ENCODE measurements at places on chromosomes 4 and X.

DNA sequence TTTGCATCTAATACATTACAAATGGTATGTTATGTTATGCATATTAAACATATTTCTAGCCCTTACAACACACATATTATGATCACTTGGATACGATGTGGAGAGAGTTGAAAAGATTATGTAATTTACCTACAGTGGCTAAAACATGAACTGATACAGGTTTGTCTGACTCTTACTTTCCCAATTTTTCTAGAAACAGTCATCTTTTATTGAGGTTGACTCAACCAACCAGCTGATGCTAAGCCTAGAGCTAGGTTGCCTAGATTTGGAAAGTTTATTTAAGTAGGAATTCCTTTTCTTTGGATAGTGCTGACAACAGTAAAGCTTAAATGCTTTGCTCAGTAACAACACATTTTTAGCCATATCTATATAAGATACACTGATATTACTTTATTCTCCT, 1215.1 kb downstream of the ADGRL3 start:
- no peaks in the 10 kb centered on the region for H3K27me3 ChIP-seq
- no peak for DNase-seq
- no peaks in the 10 kb centered on the region for H3K4me1 ChIP-seq

DNA sequence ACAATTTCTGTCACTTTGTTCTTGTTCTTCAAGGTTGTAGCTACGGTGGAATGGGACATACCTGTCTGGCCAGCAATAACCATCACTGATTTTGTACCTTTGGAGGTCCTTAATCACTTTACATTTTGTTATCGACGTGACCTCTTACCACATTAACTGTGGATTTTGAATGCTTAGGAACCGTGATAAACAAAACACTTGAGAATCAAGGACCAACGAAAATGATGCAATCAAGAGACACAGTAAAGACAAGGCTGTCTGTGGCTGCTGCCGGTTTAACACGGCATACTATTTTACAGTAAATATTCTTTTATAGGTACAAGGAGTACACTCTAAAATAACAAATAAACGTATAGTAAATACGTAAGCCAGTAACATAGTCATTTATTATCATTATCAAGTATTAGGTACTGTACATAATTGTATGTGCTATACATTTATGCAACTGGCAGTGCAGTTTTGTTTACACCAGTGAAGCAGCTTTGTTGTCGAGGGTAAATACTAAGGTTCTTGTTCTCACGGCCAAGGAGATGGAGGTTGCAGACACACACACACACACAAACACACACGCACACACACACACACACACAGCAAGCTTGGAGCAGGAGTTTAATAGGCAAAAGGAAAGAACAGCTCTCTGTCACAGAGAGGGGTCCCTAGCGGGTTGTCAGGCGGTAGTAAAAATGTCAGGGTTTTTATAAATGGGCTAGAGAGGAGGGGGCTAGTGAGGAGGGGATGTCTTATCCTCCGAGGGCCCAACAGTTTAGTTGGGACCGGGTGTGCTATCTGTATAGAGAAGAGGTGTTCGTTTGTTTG, 194.7 kb upstream of the CXorf51B start:
- no peaks in the 10 kb centered on the region for H3K36me3 ChIP-seq
- H3K4me1 ChIP-seq, result no peaks in the 10 kb centered on the region
- no peaks in the 10 kb centered on the region for H3K27me3 ChIP-seq
- DNase-seq, result no peak
- 0 out of 2 replicates have a peak overlapping the region, but pooled peaks have one; percentile 11 for H3K4me3 ChIP-seq

DNA sequence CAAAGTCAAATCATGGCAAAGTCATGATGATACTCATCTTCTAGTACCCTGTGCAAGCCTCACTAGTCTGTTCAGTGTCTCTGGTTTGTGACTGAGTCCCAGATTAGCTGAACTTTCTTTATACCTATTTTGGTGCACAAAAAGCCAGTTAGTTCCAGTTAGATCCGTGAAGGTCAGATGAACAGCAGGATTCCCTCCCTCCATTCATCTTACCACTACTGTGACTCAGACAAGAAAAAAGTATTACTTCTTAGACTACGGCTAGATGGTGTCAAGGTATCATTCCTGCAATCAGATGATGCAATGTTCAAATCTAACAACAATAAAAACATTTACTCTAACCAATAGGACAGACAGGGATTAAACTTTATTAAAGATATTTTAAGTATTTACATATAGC, 30.4 kb downstream of the ARHGEF6 start:
- no peaks in the 10 kb centered on the region for H3K36me3 ChIP-seq
- DNase-seq, result no peak
- H3K4me1 ChIP-seq, result peaks cover 11% of the 10 kb centered on the region
- peak overlapping the region; percentile 17 for H3K27ac ChIP-seq
- H3K4me3 ChIP-seq, result no peak overlapping the region

DNA sequence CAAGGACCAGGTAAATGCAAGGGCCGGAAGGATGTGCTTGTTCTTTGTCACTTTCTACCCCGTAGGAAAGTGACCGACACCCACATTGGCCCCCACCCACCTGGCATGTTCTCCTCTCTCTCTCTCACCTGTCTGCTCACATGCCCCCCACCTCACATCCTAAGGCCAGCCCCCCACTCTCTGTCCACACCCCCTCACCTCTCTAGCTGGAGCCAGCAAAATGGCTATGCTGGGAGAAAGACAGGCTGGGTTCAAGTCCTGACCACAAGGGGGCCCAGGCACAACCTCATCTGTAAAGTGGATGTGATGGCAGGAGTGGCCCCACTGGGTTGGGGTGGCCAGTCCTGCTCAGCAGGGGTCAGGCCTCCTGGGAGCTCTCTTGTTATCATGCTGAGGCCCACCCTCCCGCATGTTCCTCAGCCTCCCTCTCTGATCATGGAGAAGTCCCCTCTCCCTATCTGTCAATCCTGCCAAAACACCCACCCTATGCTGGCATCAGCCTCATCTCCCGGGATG, 1.7 kb upstream of the PPP2R2C start:
- no peak for DNase-seq
- no peak overlapping the region for H3K27ac ChIP-seq
- no peaks in the 10 kb centered on the region for H3K36me3 ChIP-seq
- no peak overlapping the region for H3K4me3 ChIP-seq
- H3K27me3 ChIP-seq, result no peaks in the 10 kb centered on the region

- H3K36me3 ChIP-seq, result no peaks in the 10 kb centered on the region
- no peak for DNase-seq
- H3K27me3 ChIP-seq, result no peaks in the 10 kb centered on the region
- H3K27ac ChIP-seq, result no peak overlapping the region
Observed at GRCh38 chr4:154623436-154623835, 11.0 kb upstream of the FGG start.

DNA sequence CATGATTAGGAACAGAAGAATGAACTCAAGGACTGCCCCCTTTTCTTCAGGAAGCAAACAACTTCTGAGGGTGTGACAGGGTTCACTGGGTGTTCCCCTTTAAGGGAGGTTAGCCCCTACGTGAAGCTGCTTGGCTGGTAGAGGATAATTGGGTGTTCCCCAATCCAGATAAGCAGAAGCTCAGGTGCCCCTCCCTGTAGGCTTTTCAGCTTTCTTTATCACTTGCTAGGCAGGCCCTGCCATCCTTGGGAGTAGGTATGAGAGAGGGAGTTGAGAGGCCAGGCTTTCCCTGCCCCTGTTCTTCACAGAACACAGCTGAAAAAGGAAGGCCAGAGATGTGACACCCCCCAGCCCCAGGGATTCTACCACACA, 44.2 kb downstream of the RTL9 start:
- peaks cover 7% of the 10 kb centered on the region for H3K27me3 ChIP-seq
- H3K4me3 ChIP-seq, result no peak overlapping the region
- no peaks in the 10 kb centered on the region for H3K36me3 ChIP-seq
- no peak for DNase-seq
- no peaks in the 10 kb centered on the region for H3K4me1 ChIP-seq

- H3K4me3 ChIP-seq, result no peak overlapping the region
- no peak for DNase-seq
- no peaks in the 10 kb centered on the region for H3K36me3 ChIP-seq
- H3K27ac ChIP-seq, result no peak overlapping the region
Observed at GRCh38 chr4:3376266-3376665, 65.5 kb upstream of the HGFAC start.

GRCh38 chr4:22991576-22991975, 298.8 kb downstream of the GBA3 start:
- H3K27me3 ChIP-seq, result no peaks in the 10 kb centered on the region
- H3K4me1 ChIP-seq, result no peaks in the 10 kb centered on the region
- no peak for DNase-seq
- no peak overlapping the region for H3K4me3 ChIP-seq
- no peaks in the 10 kb centered on the region for H3K36me3 ChIP-seq

DNA sequence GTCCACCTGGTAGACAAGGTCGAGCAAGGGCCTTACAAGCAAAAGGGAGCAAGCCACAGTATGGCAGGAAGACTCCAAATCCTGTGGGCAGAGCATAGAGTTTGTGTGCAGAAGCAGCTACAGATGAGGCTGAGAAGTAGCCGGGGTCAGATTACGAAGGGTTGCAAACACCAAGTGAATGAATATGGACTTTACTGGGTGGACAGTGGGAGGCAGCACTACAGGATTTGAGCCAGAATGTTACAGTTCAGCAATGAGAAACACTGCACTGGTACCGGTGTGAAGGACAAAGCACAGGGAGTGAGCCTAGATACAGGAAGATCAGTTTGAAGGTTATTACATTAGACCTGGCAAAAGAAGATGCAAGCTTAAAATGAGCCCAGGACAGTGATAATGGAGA, 46.1 kb upstream of the HOPX start:
- H3K4me1 ChIP-seq, result no peaks in the 10 kb centered on the region
- no peak overlapping the region for H3K27ac ChIP-seq
- DNase-seq, result no peak
- H3K27me3 ChIP-seq, result no peaks in the 10 kb centered on the region
- H3K36me3 ChIP-seq, result no peaks in the 10 kb centered on the region

GRCh38 chrX:24553011-24553410, 87.9 kb downstream of the PDK3 start:
- H3K36me3 ChIP-seq, result no peaks in the 10 kb centered on the region
- no peaks in the 10 kb centered on the region for H3K27me3 ChIP-seq
- DNase-seq, result no peak

All from Panc1 (cell line).